ENCODE measurements at places on chromosomes 5 and 9.

- DNase-seq, result no peak
These were observed 33.1 kb downstream of the SVEP1 start for GRCh38 chr9:110546411-110546871.

DNA sequence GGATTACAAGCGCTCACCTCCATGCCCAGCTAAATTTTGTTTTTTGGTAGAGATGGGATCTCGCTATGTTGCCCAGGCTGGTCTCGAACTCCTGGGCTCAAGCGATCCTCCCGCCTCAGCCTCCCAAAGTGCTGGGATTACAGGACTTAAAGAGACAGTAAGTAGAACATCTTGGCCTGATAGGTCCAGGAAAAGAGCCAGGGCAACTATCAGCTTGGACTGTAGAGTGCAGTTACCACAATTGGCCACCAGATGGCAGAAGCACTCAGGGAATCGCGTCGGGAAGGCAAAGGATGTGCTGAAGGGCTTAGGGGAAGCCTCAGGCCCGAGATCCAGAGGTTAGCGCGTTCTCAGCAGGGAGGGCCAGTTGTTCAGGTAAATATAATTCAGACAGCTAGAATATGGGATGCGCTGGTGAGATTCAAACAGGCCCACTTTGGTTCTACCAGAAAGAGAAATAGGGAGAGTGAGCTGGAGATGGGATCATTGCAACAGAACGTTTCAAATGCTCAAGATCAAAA is 21.5 kb downstream of the C9orf57 start:
- DNase-seq, result peak; percentile 73

DNA sequence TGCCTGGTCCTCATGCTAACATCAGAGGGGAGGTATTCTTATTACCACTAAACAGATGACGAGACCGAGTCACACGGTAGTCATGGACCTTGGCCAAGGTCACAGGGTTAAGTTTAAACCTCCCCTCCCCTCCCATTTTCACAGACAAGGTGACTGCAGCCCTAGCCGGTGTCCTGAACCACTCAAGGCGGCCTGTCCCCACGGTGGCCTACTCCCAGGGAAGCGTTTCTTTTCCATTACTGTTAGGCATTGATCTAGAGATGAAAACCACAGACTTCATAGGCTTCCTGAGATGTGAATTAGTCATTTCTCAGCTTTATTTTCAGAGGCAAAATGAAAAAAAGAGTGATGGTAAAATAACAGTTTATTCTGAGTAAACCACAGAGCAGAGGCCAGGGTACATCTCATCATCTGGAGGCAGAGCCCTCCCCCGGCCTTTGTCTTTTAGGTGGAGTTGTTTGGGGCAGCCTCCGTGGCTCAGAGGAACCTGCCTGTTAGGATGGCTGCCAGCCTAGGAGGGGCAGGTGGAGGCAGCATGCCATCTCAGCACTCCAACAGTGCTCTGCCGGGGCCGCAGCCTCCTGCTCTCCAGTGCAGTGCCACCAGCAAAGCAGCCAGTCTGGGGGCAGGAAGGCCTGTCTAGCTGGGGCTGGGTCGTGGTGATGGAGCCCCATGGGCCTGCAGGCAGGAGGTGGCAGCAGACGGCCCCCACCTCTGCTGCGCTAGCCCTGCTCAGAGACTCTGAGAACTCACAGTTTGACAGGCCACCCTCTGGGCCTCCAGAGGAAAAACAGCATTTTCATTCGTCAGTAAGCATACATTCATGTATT is 71.2 kb downstream of the RAPGEF1 start:
- peak; percentile 64 for DNase-seq

GRCh38 chr9:128233817-128234406 is 30.7 kb downstream of the DNM1 start:
- DNase-seq, result no peak

DNA sequence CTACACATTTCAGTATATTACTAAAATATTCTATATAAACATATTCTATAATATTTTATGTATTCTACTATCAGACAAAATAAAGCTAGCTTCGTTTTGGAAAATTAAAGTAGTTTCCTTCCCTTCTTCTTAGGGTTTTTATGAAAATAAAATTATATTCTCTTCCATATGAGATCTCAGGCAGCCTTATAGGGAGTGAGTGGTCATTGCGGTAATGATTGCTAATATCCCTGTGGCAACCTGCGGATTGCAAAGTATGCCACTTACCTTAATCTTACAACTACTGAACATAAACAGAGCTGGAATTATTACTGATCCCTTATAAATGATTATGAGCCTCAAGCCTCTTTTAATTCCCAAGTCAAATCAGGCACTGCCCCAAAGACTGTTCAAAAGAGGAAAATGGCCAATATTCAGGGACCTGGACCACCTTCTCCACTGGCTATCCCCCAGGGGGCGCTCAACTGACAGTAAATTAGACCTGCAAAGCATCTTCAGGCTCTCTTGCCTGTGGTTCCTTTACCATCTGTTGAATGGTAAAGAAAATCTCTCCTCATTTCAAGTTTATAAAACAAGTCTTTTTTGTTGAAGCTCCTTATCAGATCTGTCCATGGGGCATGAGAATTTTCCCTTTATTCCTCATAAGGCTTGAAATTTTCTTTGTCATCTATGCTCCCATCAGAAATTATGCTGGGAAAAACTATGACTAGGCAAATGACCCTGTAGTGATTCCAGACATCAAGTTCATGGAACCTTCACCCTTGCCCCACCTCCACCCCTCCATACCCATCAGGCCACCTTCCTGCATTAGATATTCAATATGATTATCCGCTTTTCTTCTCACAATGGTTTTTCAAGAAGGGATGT is 163.9 kb downstream of the CEMIP2 start:
- peak; percentile 50 for DNase-seq

- DNase-seq, result no peak
These were observed 225.9 kb downstream of the SGCD start for GRCh38 chr5:156552855-156553358.

DNA sequence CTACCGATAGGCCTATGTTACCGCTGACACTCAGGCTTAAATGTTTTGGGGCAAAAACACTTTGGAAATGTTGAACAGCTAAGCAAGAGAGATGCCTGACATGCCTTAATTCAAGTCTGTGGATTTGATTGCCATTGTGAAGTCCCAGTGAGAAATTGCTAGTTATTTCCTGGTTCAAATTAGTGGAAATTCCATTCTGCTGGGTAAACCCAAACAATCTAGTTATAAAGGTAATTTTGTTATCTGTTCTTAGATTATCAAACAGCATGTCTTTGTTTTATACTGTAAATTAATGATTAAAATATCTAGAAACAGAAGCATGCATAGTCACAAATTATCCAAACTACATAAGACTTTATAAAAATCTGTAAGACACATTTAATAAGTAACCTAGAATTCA is 96.6 kb downstream of the PJA2 start:
- DNase-seq, result no peak

DNA sequence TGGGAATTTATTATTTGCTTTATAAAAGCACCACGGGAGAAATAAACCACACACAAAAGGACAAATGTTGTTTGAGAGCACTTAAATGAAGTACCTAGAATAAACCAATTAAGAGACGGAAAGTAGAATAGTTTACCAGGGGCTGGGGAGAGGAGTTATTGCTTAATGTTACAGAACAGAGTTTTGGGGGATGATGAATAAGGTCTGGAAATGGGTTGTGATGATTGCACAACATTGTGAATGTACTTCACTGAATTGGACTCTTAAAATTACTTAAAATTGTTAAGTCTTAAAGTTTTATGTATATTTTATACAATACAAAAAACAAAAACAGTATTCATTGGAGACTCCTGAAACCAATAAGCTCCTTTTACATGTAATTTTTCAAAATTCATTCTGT is 1.5 kb downstream of the ZBTB43 start:
- no peak for DNase-seq

DNA sequence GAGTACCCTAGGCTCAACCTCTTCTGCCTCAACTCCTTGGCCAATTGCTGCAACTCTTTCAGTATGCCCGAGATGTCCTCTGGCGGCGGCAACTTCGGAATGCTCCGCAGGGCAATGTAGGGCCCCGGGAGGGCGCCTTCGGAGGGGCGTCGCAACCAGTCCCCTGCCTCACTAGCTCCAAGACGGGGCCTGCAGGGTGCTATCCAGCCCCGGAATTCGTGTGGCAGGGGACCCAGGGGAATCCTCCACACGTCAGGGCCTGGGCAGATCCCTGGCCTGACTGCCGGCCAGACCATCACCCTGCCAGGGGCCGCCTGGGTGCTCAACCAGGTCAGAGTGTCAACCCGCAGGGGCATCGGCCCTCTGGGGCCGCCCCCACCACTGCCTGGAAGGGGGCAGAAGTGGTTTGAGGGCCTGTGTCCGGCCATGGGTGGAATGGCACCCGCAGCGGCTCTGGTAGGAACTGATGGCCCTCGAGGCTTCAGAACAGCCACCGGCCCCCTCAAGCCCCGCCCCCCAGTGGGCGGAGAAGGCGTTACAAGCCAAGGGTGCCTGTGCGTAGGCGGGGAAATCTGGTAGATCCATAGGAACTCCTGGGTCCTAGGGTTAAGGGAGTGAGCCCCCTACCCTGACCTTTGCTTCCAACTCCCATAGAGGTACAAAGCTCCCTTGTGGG is at the start of gene POU5F2:
Gene POU5F2, minus strand, starts transcription at position 465 of the 676 bp plus-strand sequence. Its CDS starts 37 bp downstream, at position 428.
- DNase-seq, result no peak

GRCh38 chr9:2373648-2374047 is 247.9 kb upstream of the VLDLR start:
- DNase-seq, result no peak

DNA sequence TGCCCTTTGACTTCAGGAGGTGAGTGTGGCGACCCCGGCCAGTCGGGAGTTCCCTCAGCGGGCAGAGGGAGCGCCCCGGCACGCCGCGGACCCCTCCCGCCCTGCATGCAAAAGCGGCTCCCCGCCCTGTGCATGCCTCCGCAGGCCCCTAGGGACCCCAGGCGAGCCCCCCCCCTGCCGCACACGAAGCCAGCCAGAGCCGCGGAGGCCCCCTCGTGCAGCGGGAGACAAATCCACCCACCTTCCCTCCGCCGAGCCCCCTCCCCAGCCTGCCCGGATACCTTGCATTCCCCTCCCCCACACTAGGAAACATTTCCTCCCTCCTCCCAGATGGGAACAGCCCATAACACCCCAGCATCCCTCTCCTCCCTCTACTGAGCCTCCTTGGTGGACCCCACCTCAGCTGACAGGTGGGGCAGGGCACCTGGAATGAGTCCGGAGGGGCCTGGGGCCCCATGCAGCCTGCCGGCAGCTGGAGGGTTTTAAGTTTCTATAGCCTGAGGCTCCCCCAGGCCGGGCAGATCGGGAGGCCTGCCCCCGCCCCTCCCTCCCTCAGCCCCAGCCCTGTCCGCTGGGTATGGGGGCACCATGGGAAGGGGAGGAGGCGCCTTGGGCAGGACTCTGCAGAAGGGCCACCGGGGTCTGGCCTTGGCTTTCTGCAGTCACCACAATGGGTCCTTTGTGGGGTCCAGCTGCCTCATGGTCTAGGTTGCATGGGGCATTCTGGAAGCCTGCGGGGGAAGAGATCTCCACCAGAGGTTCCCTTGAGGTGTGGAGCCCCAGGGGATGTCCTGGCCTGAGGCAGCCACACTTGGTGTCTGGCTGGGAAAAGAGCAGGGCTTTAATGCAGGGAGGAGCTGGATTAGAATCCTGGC is 601 bp downstream of the ERGIC1 start:
- peak; percentile 54 for DNase-seq

DNA sequence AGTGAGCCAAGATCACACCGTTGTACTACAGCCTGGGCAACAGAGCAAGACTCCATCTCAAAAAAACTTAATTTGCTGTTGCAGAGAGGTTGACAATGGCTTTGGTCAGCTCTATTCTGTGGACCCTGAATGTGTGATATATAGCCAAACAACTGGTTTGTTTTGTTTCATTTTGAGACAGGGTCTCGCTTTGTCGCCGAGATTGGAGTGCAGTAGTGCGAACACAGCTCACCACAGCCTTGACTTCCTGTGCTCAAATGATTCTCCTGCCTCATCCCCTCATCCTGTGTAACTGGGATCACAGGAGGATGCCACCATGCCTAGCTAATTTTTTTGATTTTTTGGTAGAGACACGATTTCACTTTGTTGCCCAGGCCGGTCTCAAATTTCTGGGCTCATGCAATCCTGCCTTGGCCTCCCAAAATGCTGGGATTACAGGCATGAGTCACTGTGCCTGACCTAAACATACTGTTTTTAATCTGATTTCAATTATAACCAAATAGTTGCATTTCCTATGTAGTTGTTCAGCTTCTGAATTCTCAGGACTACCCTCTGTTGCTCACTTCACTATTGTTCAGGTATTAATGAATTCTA is 9.8 kb downstream of the RNF183 start:
- DNase-seq, result no peak

- peak; percentile 47 for DNase-seq
These were observed 145.3 kb upstream of the SMARCA2 start for GRCh38 chr9:1869843-1870242.

All from germinal center (tissue), 1 donor.